ENCODE measurements at places on chromosomes 16 and 17.
A peak's percentile ranks its signal among the peaks of the same experiment; 100 is the strongest.

DNA sequence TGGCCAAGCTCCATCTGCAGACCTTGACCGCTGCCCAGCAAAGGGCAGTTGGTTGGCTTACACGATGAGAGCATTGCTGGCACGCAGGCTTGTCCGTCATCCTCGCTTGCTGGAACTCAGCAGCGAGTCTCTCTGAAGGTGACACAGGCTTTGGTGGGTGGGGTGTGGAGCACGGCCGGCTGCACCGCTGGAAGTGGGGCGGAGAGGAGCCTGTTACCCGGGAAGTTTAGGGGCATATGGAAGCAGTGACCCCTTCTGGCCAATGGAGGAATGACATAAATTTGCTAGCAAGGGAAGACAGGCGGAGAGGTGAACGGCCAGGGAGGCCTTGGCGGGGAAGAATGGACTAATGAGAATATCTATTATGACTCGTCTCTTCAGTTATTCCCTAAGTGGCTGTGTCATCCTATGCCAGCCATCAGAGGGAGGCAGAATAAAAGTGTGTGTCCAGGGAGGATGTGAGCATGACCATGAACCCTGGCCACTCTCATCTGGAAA is 65.9 kb upstream of the SDK2 start:
- DNase-seq, result peak; percentile 62

DNA sequence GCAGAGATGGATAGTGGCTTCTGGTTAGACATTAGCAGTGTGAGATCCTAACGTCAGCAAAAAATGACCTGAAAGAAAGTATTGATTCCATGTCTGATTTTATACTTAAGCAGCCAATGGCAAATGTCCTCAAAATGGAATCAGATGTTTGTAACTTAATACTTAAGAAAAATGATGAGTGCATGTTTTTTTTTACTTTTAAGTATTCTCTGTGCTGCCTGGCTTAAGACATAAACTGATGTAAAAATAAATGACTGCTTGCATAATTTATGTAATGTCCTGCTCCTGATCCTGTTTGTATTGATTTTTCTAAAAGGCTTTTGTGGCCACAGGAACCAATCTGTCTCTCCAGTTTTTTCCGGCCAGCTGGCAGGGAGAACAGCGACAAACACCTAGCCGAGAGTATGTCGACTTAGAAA is 7.4 kb downstream of the CBFB start:
- no peak for DNase-seq

DNA sequence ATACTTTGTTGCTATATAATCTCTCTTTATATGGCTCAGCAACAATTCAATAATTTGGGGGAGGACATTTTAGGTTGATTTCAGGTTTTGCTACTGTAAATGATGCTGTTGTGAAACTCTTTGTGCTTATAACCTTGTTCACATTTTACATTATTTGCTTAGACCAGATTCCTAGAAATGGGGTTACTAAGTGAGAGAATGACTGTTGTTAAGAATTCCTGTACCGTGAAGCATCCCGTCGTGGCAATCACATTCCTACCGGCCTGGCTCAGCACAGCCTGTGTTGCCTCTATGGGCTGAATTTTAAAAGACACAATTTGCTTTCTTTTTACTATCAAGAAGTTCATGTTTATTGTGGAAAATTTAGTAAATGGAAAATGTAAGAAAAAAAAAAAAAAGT is 31.4 kb downstream of the B9D1 start:
- DNase-seq, result no peak

DNA sequence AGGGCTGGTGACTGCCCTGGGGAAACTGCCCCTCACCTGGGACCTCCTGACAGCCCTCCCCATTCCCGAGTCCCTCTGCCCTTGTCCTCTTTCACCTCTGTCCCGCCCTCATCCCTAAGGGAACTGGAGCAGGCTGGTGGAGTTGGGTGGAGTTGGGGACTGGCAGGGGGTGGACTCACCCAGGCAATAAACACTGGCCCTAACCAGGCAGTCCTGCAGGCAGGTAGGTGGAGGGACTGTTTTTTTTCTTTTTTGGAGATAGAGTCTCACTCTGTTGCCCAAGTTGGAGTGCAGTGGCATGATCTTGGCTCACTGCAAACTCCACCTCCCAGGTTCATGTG is 11.7 kb downstream of the GCGR start:
- DNase-seq, result no peak

DNA sequence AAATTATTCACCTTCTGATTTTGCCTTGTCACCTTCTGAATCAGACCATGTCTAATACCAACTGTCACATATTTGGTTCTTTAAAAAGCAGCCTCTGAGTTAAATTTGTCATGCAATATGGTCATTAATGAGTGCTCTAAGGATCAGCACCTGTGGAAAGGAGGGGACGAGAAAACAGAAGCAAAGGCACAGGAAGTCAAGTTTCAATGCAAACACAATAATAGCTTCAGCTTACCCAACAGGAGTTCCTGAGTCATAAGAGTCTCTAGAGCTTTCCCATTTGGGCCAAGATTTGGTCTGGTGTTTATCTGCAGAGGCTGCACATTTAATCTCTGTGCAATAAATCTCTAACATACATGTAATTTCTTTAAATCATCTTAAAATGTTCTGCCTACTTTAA is 889.8 kb downstream of the CDH8 start:
- no peak for DNase-seq

DNA sequence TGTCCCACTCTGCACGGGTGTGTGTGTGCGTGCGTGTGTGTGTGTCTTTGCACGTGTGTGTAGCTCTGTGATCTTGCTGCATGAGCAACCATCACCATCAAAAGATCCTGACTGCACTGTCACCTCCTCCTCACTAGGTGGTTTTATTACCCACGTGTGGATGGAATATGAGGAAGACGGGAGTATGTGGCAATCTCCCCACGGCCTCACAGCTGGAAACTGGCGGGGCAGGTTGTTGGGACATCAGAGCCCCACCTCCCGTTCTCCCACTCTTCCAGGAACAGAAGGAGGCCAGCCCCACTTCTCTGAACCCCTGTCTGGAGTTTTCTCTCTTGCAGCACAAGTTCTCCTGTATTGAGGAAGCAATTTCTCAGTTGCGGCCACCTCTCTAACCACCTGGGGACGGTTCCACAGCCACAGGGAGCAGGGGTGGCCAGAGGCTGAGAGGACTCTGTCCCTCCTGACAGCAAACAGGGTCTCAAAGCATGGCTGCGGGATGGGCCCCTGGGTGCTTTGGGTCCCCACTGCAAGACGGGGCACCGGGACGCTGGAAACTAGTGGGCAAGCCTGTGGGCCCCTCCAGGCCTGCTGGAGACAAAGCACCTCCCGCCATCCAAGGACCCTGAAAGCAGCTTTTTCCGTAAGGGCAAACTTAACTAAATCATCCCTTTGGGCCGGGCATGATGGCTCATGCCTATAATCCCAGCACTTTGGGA is 27.9 kb upstream of the ATP2C2 start:
- no peak for DNase-seq

DNA sequence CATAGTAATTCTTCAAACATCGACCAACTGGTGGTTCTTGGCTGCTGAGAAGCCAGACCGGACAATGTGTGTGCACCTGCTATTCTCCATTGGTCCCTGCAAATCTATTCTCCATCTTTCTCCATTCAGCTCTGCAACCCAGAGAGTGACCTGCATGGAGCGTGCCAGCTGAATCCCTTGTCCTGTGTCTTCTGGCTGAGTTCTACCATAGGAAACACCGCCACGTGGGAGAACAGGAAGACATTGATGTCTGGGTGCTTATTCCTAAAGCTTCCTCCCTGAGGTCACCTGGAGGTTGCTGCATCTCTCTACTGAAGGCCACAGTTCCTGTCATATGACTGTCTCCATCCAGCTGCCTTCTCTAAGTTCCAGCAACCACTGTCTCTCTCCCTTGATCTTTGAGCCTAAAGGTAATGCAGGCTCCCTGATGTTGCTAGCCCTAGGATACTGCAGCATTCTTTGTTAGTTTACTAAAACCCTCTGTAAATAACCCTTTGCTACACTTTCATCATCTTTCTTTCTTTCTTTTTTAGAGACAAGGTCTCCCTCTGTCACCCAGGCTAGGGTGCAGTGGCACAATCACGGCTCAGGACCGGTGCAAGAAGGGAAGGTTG is 10.6 kb upstream of the SMG1 start:
- no peak for DNase-seq

GRCh38 chr17:58351182-58351581 is 819 bp downstream of the SUPT4H1 start:
- DNase-seq, result no peak

DNA sequence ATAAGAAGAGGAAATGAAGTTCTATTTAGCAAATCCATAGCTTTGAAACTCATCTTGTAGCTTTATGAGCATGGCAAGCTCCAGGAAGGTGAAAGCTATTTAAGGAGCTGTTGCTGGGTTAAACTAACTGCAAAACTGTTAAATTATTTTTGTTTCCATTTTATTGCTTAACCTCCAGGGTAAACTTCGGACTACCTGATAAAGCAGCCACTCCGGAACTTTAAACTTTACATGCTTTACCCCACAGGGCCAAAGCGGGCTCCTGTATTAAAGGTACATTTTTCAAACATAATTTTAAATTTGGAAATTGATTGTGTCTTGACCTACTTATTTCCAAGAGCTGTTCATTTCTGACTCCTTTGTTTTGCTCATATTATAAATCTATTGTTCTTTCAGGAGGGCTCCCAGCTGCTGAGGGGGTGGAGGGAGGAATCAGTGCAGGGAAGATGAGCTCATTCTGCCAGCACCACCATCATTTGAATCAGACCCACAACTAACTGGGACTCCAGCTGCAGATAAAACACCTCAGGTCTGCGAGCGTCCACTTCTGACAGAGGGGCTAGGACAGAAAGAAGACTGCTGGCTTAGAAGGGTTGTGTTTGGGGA is 157.9 kb downstream of the IRX3 start:
- DNase-seq, result no peak

- DNase-seq, result no peak
Observed at GRCh38 chr17:7856011-7856810, 1.1 kb downstream of the NAA38 start.

DNA sequence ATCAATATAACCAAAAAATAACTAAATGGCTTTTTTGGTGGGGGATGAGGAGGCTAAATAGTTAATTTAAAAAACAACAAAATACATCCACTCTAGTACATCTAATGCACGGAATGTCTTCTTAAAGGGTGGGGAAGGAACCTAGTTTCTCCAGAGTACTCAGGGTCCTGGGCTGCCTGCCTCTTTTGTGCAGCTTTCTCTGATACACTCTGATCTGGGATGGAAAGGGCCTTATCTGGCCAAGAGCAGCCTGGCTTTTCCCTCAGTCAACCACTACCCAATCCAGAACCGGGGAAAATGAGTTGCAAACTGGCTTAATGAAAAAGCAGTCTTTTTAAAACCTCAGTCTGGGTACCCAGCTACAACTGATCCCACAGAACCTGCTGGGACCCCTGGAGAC is 42.9 kb downstream of the DCUN1D3 start:
- no peak for DNase-seq

DNA sequence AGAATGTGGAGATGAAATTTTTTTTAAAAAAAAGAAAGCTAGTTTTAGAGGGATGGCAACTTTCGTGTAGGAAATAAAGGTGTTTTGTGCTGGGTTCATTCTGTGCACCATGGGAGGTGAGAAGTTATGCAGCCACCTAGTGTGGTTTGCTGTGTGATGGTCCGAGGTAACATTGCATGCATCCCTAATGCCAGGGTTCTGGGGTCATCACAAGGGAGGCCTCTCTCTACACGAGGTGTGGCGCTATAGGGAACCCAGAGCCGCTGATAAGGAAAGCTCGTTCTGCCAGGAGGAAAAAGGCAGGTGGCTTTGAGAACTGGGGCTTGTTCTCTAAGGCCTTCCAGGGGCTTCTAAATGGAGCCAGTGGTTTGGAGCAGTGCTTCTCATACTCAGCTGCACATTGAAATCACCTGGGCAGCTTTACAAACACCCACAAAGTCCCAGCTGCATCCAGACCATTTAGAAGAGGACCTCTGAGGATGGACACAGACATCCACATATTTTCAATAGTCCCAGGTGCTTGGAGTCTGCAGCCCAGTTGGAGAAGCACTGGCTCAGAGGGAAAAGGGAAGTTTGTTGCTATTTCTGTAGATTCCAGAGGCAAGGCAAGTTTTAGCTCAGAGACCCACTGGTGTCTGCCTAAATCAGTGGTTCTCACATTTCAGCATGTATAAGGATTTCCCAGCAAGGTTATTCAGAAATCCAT is 43.5 kb downstream of the VPS35L start:
- DNase-seq, result no peak

GRCh38 chr16:87325423-87325858 is 8.2 kb upstream of the C16orf95 start:
- DNase-seq, result no peak

GRCh38 chr16:2691491-2692248 is 9.3 kb downstream of the KCTD5 start:
- DNase-seq, result no peak

- peak; percentile 81 for DNase-seq
Observed at GRCh38 chr16:19167710-19168370, at the start of gene SYT17. Gene SYT17 (plus strand): TSS chr16:19168240. CDS start chr16:19168647, 407 bp downstream.

DNA sequence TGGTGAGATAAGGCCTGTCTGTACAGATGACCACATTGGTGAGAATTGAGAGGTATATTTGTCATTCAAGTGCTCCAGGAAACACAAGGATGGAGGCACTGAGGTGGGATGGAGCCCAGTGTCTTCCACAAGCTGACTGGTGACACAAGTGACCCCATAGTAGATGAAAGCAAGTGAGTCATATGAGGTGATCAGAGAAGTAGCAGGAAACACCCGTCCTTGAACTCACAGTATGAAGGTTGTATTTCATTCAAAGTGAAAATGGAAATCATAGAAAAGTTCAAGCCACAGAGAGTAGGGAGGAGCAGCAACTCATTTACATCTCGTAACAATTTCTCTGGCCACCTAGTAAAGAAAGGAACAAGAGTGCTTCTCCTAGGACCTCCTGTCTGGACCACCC is 609.8 kb downstream of the HS3ST4 start:
- DNase-seq, result no peak

DNA sequence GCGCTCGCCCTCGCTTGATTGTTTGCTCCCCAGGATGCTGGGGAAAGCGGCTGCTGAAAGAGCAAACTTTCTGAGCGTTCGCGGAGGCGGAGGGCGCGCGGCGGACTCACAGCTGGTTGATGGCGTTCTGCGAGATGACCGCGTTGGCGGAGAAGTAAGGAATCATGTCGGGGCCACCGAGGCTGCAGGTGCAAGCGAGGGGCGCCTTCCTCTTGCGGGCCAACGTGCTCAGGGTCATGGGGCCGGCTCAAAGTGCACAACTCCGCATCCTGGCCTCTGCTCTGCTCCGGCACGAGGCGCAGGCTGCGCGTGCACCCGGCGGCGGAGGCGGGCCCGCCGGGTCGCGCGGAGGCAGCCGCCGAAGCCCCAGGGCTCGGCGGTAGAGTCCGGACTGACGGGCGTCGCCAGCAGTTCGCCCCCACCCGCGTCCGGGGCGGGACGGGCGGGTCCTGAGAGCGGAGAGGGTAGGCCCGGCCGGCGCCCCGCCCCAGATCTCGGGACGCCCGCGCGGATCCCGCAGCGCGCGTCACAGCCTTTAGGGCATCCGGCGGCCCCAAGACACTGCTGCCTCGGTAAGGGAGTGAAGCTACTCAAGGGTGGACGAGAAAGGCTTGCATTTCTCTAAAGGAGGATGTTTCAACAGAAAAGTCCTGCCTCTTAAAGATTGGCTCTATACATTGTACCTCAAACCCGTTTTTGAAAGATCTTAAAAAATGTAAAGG is 138.5 kb upstream of the CORO6 start:
- DNase-seq, result peak; percentile 62

Measured in GM19239 (cell line).